Skin of body (tissue), 3 donors: ENCODE measurements at places on chromosomes 6 and 20.

DNA sequence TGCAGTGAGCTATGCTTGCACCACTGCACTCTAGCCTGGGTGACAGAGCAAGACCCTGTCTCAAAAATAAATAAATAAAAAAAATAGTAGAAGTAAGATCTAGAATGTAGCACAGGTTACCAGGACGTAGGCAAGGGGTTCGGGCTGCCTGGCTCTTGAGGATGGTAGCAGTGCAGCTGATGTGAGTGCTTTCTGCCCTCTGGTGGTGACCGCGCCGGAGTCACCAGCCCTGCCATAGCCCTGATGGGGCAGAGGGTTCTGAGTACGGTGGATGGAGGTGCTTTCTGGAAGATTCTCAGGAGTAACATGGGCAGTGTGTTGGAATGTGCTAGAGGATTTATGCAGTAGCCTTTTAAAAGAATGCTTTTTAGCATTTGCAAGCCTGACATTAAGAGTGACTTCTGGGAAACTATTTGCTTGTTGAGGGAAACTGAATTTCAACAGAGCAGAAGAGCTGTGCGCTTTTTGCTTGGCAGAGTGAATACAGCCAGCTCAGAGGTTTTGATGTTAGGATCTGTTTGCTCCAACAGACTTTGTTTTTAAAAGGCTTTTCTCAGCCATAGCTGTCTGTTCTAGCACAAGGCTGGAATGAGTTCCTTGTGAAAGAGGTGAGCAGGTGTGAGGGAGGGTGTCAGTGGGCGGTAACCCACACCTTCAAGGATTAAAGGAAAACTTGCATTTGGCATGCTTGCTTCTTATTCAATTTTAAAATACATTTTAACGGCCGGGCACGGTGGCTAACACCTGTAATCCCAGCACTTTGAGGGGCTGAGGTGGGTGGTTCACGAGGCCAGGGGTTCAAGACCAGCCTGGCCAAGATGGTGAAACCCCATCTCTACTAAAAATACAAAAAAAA lies 65.9 kb downstream of the PTPN1 start:
- DNase-seq: no peak

DNA sequence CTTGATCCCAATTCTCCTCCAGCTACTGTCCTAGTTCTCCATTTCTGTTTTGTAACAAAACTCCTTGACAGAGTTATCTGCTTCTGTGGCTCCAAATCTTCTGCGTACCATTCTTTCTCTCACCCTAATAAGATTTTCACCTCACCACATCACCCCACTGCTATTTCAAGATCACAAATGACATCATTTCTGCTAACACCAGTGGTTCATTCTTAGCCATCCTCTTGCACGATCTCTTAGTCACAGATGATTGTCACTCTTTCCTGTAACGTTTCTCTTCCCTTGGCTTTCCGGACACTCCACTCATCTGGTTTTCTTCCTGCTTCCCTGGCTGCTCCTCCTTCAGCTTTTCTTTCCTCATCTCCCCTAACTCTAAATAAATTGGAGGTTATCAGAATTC lies 56.8 kb upstream of the FABP7 start:
- no peak for DNase-seq

- peak; percentile 61 for DNase-seq
Observed at GRCh38 chr20:62876902-62877816, 15.5 kb upstream of the TCFL5 start.

DNA sequence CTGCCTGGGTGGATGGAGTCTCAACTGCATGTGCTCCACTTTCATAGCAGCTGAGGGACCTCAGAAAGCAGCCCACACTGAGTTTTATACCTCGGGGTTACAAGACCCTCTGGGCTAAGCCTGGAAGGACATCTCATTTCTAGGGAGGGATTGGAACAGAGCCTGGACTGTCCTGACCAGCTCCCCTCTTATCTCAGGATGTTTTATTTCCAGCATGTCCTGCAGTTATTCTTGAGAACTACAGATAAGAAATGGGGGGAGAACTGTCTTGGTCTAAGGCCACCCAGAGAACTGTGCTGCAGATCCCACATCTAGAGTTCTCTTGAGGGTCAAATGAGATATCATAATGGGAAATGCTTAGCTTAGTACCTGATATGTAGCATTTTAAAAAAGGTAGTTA lies 97.3 kb upstream of the CHD6 start:
- no peak for DNase-seq

DNA sequence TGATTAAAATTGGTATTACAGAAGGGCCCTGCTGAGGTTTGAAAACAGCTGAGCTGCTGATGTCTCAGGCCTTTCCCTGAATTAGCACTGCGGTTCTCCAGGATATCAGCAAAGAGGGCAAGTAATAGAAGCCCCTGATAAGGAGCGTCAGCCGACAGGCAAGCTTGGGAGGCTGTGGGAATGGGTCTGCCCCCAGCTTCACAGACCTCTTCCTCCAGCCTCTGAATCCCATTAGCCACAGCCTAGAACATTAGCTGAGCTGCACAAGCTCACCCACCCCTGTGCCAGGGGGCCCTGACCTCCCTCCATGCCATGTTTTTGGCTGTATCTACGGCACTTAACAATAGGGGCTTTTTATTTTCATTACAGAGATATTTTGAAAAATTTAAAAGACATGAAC lies 59.9 kb downstream of the VAPB start:
- DNase-seq: no peak

- no peak for DNase-seq
Observed at GRCh38 chr20:2149507-2149906, 47.9 kb downstream of the STK35 start.

- no peak for DNase-seq
Observed at GRCh38 chr6:106253172-106253571, 72.4 kb downstream of the ATG5 start.

GRCh38 chr20:20782231-20782630 lies 69.8 kb upstream of the RALGAPA2 start:
- DNase-seq: peak; percentile 36

DNA sequence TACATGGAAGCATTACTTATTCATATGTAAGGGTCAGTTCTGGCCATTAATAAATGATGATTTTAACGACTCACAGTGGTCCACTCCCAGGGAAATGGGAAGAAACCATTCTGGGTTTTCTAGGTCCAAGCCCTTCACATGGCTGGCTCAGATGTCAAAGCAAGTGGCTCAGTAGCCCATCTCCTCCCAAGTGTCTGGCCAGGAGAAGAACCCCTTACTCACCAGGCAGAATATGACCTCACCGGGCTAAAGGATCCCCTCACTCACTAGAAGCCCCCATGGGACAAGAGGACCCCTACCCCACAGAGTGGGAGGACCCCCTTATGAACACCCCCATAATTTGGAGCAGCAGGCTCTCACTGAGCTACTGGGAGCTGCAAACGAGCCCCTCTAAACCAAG lies 34.0 kb downstream of the PREX1 start:
- no peak for DNase-seq

- no peak for DNase-seq
Observed at GRCh38 chr20:32289661-32290431, 12.4 kb downstream of the KIF3B start.

DNA sequence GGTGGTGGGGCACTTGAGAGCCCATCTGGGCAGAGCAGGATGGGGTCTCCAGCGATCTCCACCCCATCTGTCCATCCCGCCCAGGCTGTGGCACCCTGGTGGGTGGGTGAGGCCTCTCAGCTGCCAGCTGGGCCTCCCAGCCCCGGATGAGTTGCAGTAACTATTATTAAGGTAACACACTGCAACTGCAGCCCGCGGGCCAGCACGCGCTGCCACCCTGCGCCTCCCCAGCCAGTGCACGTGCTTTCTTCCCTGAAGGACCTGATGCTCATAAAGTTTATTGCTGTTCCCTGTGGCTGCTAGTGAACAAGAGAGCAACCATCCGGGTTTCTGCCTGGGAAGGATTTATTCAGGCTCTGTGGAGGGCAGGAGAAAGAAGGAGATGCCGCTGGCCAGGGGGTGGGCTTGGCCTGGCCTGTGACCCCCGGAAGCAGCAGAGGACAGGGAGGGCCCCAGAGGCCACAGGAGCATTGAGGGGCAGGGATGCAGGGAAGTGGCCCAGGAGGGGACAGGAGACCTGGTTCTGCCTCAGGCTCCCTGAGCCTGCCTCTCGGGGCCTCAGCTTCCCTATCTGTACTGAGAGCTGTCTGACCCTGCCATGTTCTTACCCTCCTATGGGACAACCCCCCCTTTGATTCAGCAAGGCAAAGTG lies 1.7 kb downstream of the IP6K3 start:
- DNase-seq: no peak

DNA sequence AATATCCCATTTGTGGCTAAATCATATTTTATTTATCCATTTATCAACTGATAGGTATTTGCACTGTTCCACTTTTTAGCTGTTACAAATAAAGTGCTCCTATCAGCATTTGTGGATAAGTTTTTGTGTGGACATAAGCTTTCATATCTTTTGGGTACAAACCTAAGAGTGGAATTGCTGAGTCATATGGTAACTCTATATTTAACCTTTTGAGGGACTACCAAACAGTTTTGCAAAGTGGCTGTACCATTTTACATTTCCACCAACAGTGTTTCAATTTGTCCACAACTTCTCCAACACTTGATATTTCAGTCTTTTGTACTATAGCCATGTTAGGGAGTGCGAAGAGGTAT lies 23.6 kb upstream of the ECHDC1 start:
- DNase-seq: no peak

- DNase-seq: no peak
Observed at GRCh38 chr20:41168281-41169161, 31.2 kb downstream of the PLCG1 start.

- no peak for DNase-seq
Observed at GRCh38 chr6:80331974-80332373, 225.5 kb downstream of the BCKDHB start.

GRCh38 chr6:142746524-142746923 lies 198.5 kb downstream of the HIVEP2 start:
- DNase-seq: no peak

DNA sequence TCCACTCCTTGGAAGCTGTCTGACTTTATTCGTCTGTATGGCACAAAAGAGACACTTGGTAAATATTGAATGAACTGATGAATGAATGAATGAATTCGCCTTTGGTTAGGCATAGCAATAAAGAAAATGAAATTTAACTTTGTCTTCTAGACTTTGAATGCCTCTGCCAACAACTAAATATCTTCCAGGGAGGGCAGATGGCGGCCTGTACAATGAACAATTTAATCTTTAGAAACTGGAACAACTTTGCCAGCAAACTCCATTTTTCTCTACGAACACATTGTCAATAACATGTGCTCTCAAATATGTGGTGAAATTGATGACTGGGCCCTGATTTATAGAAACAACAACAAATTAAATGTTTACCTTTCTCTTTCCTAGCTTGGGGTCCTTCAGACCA lies 140.6 kb downstream of the ZNF217 start:
- DNase-seq: no peak

DNA sequence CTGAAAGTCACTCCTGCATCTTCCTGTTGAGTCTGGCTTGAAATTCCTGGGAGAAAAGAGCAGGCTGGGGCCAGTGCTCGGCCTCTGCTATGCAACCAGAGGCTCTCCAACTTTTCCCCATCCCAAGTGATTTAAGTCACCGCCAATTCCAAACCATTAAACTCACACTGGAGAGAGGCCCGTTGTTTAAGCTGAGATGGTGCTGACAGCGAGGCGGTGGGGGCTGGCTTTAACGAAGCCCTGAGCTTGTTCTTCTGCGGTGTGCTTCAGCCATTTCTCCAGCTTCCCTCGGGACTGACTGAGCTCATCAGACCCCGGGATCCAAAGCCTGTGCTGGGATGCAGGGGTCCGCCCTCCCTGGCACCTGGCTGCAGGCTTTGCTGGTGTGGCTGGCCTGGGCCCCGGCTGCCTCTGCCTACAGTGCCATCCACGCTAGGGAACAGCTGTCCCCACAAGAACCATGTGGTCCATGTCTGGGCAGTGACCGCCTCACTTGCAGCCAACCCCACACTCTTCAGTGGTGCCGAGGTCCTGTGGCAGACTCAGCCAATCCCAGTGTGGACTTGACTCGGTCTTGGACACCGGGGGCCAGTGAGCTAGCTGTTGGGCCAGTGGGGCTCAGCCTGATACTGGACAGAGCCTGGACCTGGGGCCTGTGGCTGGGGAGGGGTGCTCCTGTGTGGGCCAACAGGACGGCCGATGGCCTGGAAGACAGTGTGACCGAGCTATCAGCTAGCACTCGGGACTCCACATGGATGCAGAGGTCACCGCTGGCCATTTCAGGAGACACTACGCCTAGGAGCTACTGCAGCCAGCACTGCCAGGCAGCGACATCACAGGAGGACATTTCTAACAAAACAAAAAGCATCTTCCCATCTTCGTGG lies 21.2 kb downstream of the RAMACL start:
- peak; percentile 59 for DNase-seq

GRCh38 chr6:49541936-49542335 lies 8.5 kb upstream of the C6orf141 start:
- DNase-seq: no peak

- no peak for DNase-seq
Observed at GRCh38 chr6:28269492-28269891, 2.5 kb downstream of the ZSCAN26 start.

- no peak for DNase-seq
Observed at GRCh38 chr20:33059136-33059535, 5.4 kb downstream of the BPIFB3 start.

GRCh38 chr6:65633501-65633900 lies 73.5 kb downstream of the EYS start:
- DNase-seq: no peak

DNA sequence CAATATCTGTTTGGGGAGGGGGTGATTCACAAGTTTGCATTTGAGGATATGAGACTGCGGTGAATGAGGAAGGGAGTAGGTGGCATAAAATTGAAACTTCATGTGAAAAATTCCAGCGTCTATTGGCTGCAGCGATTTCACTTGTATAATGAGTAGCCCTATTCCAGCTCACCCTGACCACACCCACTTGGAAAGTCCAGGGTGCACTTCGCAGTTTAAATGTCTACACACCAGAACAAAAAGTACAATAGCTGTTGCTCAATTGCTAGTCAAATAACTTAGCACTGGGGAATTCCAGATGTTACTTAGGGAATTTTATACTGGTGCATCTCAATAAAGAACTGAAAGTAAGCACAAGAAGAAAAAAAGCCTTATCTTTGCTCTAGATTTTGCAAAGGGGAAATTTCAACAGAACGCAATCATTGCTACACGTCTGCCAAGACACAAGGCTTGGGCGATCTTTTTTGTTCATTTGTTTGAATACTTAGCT lies 6.3 kb downstream of the TNFAIP3 start:
- DNase-seq: peak; percentile 26

DNA sequence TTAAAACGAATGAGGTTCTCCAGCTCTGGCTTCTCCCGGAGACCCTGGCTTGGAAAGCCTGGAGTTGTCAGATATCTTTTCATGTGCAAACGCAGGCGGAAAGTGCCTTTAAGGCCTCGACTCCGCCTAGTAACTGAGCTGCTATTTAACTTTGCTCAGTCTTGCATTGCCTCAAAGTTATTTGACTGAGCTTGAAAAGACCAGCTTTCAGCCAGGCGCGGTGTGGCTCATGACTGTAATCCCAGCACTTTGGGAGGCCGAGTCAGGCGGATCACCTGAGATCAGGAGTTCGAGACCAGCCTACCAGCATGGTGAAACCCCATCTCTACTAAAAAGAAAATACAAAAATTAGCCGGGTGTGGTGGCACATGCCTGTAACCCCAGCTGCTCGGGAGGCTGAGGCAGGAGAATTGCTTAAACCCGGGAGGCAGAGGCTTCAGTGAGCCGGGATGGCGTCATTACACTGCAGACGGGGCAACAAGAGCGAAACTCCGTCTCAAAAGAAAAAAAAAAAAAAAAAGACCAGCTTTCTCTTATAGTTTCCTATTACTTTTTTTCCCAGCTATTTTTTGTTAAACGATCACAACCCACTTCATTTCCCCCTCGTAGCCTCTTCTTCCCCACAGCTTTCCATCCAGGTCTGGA lies 1.9 kb downstream of the GCNT2 start:
- no peak for DNase-seq
